H7 (cell line): ENCODE measurements at places on chromosomes 6 and 20. TPM values are rescaled to one million over a fixed set of nuclear protein-coding genes. Genes with fewer than 3 reads are reported as not detected.

DNA sequence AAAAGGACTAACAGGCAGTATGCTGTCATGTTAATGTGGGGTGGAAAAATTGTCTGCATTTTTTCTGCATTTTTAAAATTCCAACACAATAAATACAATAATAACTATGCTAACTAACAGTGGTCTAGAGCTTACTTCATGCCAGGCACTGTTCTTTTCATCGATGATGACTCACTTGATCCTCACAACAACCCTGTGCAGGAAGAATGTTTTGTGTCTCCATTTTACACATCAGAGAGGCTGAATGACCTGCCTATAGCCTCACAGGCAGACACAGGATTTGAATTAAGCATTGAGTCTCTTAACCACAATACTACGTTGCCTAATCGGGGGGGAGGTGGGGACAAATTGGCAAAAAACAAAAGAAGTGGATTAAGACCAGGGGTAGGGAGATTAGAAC is 26.9 kb upstream of the FANCE start:
- DNase-seq, result no peak

GRCh38 chr6:160327981-160328380 is 20.2 kb upstream of the SLC22A3 start:
- DNase-seq, result no peak

DNA sequence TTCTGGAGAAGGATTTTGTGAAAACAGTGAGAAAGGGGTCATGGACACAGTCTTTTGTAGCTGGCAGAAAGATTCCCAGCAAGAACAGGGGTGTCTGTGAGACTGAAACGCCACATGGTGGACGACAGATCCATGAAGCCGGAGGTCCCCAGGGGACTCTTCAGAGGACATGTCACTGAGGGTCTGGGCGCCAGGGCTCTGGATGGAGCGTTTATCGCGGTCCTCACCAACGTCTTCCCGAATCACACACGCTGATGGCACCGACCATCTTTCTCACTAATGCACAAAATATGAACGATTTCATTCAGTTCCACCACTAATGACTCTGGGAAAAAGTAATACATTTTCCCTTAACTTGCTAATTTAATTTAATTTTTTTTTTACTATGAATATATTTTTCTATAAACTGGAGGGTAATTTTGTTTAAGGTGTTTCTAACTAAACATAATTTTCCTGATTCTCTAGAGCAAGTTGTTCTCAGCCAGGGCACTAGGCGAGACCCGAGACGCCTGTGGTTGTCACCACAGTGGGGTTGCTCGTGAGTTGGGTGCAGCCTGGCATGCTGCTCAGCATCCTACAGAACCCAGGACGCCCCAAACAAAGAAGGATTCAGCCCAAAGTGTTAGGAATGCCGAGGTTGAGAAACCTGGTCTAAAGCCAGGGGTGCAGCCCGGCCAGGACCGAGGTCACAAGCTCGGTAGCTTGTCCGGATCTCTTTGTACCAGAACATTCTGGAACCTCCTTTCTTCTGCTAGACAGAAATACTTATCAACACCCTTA is 306.2 kb downstream of the TAF4 start:
- no peak for DNase-seq

Gene MEI4
- 0.30 and 0.38 TPM in 2 replicates for total RNA-seq

Gene HLA-DRB1
- 0.48 TPM in 1 of 2 replicates, not detected in the other for total RNA-seq

DNA sequence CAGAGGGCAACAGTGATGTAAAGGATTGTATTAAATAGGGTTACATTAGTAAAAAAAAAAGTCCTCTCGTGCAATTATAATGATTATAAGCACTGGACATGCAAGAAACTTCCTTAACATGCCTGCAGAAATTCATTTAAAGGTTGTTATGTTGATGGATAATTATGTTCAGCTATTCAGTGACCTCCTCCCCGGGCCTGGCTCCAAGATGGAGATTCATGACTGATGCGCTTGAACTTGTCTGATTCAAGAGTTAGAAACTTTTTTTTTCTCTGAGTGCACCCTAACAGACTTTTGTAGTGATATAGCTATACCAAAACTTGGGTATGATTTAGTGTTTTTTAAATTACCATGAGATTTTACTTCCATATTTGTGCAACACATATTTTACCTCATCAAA is 1170.0 kb upstream of the CITED2 start:
- no peak for DNase-seq

DNA sequence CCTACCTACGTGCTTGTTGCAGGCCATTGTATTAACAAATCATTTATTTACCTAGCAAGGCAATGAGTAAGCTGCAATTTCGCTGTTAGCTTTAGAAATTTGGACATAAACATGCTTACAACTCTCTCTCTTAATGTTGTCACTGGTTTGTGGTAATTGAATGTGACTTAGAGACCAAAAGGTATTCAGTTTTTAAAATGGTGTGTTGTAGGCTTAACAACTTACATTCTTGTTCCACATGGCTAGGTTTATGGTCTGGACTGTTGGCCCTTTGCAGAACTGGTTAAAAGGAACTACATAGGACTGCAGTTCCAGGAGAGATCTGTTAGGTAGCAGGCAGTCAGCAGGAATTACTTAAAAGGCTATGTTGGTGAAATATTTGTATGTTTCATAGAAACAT is 10.3 kb upstream of the CTAGE9 start:
- no peak for DNase-seq
